RPMI7951 (cell line): ENCODE measurements at places on chromosomes 6 and 20.

DNA sequence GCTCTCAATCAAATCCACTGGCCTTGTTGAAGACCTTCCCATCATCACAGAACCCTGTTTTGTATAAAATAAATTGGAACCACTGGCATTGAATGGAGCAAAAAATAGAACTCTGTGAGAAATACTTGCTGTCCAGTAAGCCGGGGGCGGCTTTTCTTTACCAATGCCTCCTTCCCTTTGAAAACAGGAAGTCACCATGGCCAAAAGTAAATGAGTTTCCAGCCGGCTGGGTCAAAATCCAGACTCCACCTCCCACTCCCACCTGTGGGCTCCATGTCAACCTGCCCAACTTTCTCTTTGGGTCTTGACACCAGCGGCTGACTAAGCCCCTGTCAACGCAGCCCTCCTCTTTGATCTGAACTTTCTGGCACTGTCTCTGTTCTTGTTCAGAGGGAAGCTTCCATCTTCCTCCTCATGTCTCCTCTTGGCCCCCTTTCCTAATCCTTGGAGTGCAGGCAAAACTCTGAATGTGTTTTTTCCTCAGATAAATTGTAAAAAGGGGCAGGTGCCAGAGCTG lies 95.2 kb downstream of the TFAP2C start:
- DNase-seq, result no peak

- DNase-seq, result no peak
Measured at GRCh38 chr20:46269372-46269771, 38.9 kb downstream of the CDH22 start.

DNA sequence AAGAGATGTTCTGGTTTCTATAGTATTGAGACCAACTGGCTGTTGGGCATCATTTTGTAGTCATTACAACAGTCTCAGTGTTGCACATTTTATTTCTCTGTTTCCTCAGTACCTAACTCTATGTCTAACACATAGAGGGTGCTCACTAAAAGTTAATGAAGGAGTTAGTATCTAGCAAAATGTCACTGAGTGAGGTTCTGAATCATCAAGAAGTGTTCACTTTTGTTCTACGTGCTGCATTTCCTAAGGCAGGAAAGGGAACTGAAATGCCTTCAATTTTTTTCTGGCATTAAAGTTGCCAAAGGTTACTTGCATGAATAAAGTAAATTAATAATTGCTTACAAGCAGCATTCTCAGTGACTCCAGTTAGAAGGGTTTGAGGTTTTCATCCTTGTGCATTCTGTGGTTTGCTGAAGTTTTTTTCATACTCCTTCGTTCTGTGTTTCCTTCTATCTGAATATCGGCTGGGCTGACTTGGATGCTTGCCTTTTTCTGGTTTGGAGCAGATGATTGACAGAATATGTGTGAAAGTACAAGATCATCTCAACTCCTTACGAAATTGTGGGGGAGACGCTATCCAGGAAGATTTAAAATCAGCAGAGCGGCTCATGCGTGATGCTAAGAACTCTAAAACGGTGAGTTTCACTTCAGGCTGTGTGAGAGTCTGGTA lies 114.5 kb upstream of the SCGN start:
- DNase-seq, result peak; percentile 5

GRCh38 chr6:88561034-88561953 lies 395.1 kb upstream of the CNR1 start:
- DNase-seq, result no peak

GRCh38 chr20:36792422-36792821 lies 18.9 kb upstream of the DSN1 start:
- peak; percentile 76 for DNase-seq

DNA sequence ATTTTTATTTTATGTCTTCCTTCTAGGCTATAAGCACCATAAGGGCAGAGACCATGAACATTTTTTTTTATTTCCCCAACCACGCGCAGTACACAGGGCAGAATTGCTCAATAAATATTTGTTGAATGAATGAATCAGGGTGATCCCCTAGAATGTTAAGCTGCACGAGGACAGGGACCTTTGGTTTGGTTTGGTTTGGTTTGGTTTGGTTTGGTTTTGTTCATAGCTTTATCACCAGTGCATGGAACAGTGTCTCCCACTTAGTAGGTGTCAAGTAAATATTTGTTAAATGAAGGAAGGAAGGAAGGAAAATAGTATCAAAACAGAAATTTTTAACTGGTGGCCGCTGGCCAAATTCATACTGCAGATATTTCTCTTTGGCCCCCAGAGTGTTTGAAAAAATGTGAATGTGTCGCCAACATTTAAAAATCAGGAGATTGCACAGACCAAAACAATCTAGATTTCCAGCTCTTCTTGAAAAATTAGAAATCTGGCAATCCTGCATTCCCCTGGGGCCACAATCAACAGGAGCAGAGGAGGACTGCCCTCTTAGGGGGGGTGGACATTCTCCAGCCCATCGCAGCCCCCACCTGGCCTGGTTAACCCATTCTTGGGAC lies 205.3 kb downstream of the EYA2 start:
- no peak for DNase-seq

GRCh38 chr20:11431621-11432020 lies 486.1 kb upstream of the BTBD3 start:
- peak; percentile 52 for DNase-seq

DNA sequence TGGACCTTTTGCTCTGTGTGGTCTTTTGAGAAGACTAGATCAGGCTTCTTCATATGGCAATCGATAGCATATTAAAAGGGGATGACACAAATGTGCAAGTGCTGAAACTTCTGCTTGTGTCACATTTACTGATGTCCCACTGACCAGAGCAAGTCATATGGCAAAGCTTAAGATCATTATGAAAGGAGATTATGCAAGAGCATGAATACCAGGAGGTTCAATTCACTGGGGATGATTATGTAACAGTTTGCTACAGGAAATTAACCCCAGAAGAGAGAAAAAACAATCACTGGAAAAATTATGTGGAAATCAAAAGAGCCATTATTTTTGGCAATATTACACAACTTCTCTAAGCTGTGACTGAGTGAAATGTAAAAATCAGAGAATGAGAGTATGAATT lies 13.7 kb upstream of the PRDM13 start:
- no peak for DNase-seq

- no peak for DNase-seq
Measured at GRCh38 chr6:146444189-146444588, 99.4 kb upstream of the RAB32 start.

DNA sequence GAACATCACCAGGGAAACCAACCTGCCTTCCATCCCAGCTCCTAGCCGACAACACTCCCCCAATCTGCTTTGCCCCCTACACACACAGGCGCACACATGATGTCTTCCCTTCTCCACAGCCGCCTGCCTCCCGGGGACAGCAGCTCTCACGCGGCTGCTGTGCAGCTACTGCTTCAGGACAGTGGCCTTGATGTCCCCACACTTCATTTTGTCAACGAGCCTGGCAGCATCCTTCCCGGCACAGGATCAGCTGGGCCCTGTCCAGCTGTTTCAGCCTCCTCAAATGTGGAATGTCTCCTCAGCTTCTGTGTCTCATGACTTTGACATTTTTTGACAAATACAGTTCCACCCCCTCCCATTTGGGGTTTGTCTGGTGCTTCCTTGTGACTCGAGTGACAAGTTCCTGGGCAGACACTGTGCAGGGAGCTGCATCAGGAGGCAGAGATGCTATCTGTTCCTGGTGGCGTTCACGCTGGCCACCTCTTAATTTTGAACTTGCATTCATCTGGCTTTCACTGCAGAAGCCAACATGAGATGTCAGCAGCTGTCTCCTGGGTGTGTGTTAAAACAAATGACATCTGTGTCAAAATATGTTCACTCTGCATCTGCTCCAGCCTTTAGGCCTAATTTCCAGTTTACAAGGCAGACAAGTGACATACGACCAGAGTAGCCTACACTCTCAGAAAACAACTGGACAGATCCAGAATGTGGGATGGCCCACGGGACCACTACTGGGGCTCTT lies 57.2 kb downstream of the GINS1 start:
- no peak for DNase-seq

DNA sequence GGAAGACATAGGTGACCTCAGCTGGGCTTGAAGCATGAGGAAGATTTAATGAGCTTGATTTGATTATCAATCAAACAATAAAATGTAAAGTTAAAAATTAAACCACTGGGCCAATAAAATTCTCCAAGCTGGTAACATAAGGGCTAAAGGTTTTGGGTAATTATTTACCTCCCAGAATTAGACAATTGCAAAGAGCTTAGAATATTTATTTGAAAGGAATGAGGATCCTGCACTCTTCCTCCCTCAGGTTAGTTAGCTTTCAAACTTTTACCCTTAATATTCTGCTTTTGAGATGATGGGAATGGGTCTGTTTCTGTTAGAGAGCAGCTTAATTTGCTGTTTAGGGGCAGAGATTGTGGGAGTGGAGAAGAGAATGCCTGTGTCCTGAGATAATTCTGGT lies at the start of gene SLC17A4:
Gene SLC17A4, plus strand, starts transcription at position 208 of the 400 bp plus-strand sequence. CDS start 7,221 bp downstream, outside the sequence.
- DNase-seq, result no peak

GRCh38 chr6:56400273-56400672 lies 152.9 kb upstream of the COL21A1 start:
- DNase-seq, result no peak

- peak; percentile 19 for DNase-seq
Measured at GRCh38 chr20:38387953-38388352, 41.7 kb downstream of the LBP start.

GRCh38 chr20:62815066-62815991 lies 1.5 kb upstream of the COL9A3 start:
- peak; percentile 61 for DNase-seq

- no peak for DNase-seq
Measured at GRCh38 chr20:60759651-60760050, 492.4 kb upstream of the CDH4 start.

DNA sequence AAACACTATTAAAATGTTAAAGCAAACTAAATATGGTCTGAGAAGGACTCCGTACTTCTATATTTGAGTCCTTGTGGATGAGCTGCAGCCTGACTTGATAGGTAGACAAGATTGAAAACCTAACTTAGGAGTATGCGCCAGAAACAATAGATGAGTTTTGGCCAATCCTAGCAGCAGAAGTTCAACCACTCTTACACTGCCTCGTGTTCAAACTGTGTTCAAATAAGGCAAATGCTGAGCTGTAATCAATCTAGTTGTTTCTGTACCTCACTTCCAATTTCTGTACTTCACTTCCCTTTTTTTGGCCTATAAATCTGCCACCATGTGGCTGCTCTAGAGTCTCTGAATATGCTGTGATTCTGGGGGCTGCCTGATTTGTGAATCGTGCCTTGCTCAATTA lies 13.2 kb upstream of the SERINC1 start:
- DNase-seq, result no peak

- no peak for DNase-seq
Measured at GRCh38 chr6:6707143-6707542, 118.6 kb downstream of the LY86 start.

DNA sequence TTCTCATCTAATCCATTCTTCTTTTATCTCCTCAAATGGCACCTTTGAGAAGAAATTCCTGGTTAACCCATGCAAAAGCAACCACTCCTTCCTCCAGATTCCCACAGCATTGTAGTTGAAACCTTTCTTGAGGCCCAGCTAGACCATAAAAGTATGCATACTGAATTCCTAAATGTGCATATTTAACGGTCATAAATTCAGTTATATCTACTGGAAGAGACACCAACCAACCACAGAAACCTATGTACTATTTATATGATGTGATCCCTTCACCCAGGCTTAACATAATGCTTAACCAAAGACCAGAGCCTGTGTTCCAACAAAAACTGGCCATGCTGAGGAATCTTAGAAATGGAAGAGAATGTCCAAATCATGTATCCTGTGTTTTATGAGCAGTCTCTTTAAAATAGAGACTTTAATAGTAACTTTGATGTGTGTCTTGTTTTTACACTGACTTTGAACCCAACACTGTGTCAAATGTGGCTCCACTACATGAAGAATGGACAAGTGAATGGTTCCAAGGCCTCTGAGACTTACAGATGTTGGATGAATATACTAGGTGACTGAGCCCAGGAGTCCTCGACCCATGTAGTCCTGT lies 11.4 kb upstream of the TAF8 start:
- DNase-seq, result no peak

GRCh38 chr6:14729129-14729871 lies 516.6 kb upstream of the JARID2 start:
- no peak for DNase-seq

DNA sequence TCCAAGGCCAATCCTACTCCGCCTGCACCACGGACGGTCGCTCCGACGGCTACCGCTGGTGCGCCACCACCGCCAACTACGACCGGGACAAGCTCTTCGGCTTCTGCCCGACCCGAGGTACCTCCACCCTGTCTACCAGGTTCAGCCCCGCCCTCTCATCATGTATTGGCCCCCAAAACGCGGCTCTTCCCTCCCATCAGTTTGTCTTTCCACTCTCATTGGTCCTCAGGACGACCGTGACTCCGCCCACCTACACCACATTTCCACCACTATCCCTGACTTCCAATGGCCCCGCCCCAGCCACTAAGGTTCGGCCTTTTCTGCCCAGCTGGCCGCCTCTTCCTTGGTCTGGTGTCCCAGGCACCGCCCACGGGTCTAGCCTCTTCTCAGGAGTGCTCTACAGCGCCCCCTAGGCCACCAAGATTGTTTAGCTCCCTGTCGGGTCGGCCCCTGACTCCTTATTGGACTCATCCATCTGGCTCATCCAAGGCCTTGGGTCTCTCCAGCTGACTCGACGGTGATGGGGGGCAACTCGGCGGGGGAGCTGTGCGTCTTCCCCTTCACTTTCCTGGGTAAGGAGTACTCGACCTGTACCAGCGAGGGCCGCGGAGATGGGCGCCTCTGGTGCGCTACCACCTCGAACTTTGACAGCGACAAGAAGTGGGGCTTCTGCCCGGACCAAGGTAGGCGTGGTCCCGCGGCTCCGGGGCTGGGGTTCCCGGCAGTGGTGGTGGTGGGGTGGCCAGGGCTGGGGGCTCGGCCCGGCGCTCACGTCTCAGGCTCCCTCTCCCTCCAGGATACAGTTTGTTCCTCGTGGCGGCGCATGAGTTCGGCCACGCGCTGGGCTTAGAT lies 3.1 kb downstream of the MMP9 start:
- peak; percentile 63 for DNase-seq

GRCh38 chr20:10609276-10609675 lies 64.5 kb downstream of the JAG1 start:
- DNase-seq, result peak; percentile 45

DNA sequence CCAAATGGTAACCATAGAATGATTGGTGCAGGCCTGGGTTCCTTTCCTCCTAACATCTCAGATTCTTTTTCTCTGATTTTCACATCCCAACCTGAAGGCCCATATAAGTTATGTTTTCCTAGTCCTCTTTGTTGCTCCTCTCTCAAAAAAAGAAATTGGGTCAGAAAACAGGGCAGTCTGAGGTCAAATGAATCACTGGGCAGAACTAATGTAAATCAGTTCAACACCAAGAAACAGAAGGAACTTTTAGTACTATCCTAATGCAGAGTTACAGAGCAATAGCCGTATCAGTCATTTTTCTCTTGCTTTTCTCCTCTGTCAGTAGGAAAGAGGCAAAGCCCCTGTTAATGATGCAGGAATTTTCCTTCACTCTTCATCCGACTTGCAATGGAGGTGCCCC lies 11.0 kb upstream of the TPD52L1 start:
- DNase-seq, result peak; percentile 42

- DNase-seq, result peak; percentile 72
Measured at GRCh38 chr6:107957308-107957908, 600 bp downstream of the SEC63 start.

DNA sequence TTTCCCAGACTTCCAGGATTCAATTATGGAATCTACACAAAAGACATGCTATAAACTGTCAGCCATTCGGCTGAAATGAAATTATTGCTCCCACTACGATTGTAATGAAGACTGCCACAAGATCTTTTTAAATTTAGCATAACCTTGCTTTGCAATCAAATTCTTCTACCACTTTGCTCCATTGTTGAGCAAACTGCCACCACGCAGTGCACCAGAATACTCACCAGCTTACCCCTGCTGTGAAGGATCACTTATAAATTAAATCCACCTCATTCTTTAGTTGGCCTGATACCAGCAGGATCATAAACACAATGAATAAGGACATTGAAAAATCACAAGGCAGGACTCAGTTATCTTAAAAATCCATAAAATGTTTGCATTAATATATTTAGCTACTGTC lies 151.8 kb upstream of the PRND start:
- no peak for DNase-seq
